ENCODE measurements at places on chromosomes 5 and 9.

- peak; percentile 31 for DNase-seq
Observed at GRCh38 chr5:6723122-6723815, 10.0 kb downstream of the TENT4A start.

- no peak for DNase-seq
Observed at GRCh38 chr5:179430193-179431175, 85.2 kb upstream of the ADAMTS2 start.

- DNase-seq: no peak
Observed at GRCh38 chr5:128146671-128147070, 63.1 kb downstream of the SLC12A2 start.

- DNase-seq: no peak
Observed at GRCh38 chr5:124452412-124452811, 294.0 kb downstream of the ZNF608 start.

DNA sequence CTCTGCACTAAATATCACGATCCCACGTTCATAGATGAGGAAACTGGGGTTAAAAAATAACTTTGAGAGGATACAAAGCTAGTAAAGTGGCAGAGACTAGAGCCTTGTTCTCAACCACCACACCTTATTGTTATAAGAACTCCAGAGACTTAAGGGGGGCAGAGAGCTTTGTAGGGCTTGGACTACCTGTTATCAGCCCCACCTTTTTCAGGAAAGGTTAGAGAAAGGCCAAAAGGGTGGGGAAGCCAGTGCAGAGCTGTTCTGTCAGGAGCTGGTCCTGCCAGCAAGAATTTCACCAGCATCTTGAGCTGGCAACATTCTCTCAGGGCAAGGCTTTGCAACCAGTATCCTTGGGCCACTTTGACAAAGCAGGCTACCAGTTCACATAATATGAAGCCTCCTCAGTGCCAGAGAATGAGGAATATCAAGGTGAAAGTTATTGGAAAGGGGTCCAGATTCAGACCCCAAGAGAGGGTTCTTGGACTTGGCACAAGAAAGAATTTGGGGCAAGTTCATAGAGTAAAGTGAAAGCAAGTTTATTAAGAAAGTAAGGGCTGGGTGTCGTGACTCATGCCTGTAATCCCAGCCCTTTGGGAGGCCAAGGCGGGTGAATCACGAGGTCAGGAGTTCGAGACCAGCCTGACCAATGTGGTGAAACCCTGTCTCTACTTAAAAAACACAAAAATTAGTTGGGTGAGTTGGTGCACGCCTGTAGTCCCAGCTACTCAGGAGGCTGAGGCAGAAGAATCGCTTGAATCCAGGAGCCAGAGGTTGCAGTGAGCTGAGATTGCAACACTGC, 66.2 kb upstream of the CLINT1 start:
- DNase-seq: no peak

- DNase-seq: no peak
Observed at GRCh38 chr5:8585230-8586018, 716.5 kb downstream of the MTRR start.

All from inflammatory macrophage (primary cell).